ENCODE measurements at places on chromosomes 4 and X. TPM values are rescaled to one million over a fixed set of nuclear protein-coding genes. Genes with fewer than 3 reads are reported as not detected.

The TREX2 gene
- 0.49 TPM for total RNA-seq

GRCh38 chr4:138996090-138996489 is 19.5 kb upstream of the NOCT start:
- no peaks in the 10 kb centered on the region for H3K27me3 ChIP-seq
- no peak for DNase-seq
- no peaks in the 10 kb centered on the region for H3K36me3 ChIP-seq
- no peak overlapping the region for H3K4me3 ChIP-seq
- no peaks in the 10 kb centered on the region for H3K4me1 ChIP-seq
- H3K27ac ChIP-seq: no peak overlapping the region

- H3K36me3 ChIP-seq: peaks cover under 1% of the 10 kb centered on the region
- H3K4me1 ChIP-seq: no peaks in the 10 kb centered on the region
These were observed 47.4 kb upstream of the ZNF518B start for GRCh38 chr4:10504570-10505179.

The KCNIP4 gene
- total RNA-seq: 0.91 TPM

DNA sequence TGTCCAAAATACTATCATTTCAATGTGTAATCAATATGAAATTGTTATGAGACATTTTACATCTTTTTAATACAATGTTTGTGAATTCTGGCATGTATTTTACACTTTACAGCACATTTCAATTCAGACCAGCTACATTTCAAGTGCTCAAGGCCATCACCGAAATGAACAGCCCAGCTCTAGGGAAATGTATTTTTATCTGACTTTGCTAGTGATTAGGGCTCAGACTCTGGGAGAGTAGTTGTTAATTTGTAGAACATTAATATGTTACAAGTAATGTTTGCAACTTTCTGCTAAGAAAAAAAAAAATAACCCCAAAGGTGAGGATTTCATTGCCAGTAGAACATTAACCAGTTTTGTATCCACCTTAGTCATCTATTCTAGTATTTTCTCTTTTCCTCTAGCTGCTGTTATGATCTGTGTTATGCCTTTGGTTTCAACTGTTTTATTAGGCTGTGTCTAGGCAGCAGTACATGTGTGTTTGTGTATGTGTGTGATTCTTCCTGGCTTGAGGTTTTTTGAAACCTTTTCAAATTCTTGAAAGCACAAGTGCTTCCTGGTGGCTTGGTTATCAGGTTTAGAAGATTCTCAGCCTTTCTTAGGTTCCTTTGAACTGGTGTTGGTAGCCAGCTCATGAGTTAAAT is 125.9 kb downstream of the NSUN7 start:
- no peaks in the 10 kb centered on the region for H3K27me3 ChIP-seq
- no peak overlapping the region for H3K27ac ChIP-seq
- no peaks in the 10 kb centered on the region for H3K4me1 ChIP-seq
- no peak overlapping the region for H3K4me3 ChIP-seq
- H3K36me3 ChIP-seq: peaks cover 84% of the 10 kb centered on the region

The CD38 gene
- total RNA-seq: not detected

The MID1 gene
- total RNA-seq: 10.0 TPM

The USP46 gene
- 16.8 TPM for total RNA-seq

The CSTF2 gene
- 28.4 TPM for total RNA-seq

The GYPA gene
- not detected for total RNA-seq

DNA sequence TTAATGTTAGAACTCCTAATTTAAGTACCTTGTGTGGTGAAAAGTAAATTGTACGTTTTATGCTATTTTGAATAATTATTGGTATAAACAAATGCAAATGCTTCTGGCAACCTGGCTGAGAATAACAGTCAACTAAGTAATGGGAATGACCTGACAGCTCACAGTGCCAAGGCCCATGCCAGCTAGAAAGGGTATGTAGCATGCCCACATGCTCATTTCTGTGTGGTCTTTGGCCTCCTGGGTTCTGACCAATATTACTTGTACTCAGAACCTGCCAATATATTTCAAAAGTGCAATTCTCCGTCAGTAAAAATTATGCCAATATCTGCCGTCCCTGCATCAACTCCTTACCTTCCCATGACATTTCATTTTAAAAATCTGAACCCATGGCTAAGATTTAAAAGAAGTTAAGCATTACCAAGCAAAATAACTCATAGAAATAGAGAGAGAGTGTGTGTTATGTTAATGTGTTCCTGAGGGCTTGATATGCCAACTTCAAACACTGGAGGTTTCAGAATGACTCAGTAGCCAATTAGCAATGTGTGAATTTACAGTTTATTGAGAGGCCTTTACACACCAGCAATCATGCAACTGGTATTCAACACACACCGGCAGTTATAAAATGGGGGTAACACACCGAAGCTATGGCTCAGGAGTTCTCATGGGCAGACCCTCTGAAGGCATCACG is 820.8 kb downstream of the FSTL5 start:
- H3K36me3 ChIP-seq: no peaks in the 10 kb centered on the region
- DNase-seq: no peak
- H3K27ac ChIP-seq: no peak overlapping the region
- no peak overlapping the region for H3K4me3 ChIP-seq

DNA sequence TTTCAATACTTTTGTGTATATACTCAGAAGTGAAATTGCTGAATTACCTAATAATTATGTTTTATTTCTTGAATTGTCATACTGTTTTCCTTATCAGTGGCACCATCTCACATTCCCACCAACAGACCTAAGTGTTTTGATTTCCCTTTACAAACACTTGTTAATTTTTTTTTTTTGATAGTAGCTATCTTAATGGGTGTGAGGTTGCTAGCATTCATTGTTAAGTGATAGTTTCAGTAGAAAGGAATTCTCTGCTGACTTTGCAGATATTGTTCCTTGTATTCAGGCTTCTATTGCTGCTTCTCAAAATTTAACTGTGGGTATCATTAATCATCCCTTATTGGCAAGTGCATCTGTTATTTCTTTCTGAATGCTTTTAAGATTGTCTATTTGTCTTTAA is 927.5 kb upstream of the SLIT2 start:
- DNase-seq: no peak
- no peak overlapping the region for H3K4me3 ChIP-seq
- no peaks in the 10 kb centered on the region for H3K36me3 ChIP-seq
- no peaks in the 10 kb centered on the region for H3K27me3 ChIP-seq

DNA sequence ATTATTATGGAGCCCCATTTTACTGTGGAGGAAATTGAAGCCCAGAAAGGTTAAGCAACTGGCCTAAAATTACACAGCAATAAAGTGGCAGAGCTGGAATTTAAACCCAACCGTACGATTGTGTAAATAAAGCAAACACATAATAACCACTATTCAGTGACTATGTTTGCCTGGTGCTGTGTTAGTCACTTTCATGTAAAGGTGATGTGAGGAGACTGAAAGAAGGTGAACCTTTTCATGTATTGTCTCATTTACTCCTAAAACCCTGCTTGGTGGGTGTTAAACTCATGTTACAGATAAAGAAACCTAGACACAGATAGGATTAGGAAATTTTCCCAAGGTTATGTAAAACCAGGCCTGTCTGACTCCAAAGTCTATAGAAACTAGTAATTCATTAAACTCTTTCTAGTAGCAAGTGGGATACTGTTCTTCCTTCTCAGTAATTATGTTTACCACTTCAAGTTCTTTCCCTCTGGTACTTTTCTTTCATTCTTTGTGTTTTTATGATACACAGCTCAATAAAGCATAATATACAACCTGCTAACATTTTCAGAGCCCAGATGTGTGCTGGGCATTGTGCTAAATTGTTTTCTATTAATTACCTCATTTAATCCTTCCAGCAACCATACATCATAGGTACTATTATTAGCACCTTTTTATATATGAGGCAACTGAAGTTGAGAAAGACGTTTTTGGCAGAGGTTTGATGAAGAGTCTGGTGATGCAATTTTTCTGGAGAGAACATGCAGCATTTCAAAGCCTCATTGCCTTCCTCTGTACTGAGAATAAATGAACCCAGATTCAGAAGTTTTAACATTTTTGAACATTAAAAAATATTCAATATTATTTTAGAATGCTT is 202.7 kb downstream of the SPRY1 start:
- H3K27ac ChIP-seq: no peak overlapping the region
- no peaks in the 10 kb centered on the region for H3K27me3 ChIP-seq
- H3K36me3 ChIP-seq: no peaks in the 10 kb centered on the region
- H3K4me1 ChIP-seq: peaks cover 23% of the 10 kb centered on the region

The RIPPLY1 gene
- total RNA-seq: not detected

The ARHGAP36 gene
- total RNA-seq: not detected

GRCh38 chrX:130877892-130878341 is 25.1 kb downstream of the ENOX2 start:
- peaks cover 51% of the 10 kb centered on the region for H3K27me3 ChIP-seq
- DNase-seq: no peak
- H3K27ac ChIP-seq: no peak overlapping the region
- H3K4me1 ChIP-seq: peaks cover 15% of the 10 kb centered on the region
- no peak overlapping the region for H3K4me3 ChIP-seq
- H3K36me3 ChIP-seq: no peaks in the 10 kb centered on the region

The CTAG1A gene
- not detected for total RNA-seq

DNA sequence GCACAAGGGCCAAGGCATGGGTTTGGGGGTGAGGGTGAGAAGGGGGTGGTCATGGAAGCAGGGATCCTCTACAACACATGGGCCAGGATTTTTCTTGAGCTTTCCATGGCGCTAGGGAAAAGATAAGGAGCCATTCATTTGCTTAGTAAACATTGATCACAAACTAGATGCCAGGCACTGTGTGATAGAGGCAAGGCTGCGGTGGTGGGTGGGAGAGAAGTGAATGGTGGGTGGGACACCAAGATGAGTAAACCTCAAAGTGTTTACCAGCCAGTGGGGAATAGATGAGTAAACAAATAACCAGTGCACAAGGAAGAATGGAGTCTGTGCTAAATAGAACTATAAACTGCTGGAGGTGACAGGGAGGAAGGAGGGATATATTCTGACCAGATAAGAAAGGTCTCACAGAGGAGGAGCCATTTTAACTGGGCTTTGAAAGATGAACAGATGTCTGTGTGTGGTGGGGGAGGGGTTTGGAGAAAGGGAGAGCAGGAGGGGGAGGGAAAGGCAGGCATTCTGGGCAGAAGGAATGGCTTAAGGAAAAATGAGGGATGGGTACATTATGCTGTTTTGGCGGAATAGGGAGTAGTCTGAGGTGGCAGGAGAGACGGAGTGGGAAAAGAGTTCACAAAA is 48.0 kb upstream of the LAS1L start:
- peaks cover 9% of the 10 kb centered on the region for H3K4me1 ChIP-seq
- DNase-seq: no peak
- H3K4me3 ChIP-seq: no peak overlapping the region
- no peak overlapping the region for H3K27ac ChIP-seq

The SPANXA1 gene
- total RNA-seq: not detected
